Vagina (tissue), 2 donors: ENCODE measurements at places on chromosomes 1 and 21. TPM values are rescaled to one million over a fixed set of nuclear protein-coding genes. Genes with fewer than 3 reads are reported as not detected.

Gene S100A7A
- total RNA-seq: not detected

Gene CLK2
- total RNA-seq: 48.1 TPM

Gene SMPDL3B
- total RNA-seq: 2.0 TPM

Gene TTC24
- total RNA-seq: not detected

Gene RNU1-2
- 19,908 TPM for total RNA-seq

DNA sequence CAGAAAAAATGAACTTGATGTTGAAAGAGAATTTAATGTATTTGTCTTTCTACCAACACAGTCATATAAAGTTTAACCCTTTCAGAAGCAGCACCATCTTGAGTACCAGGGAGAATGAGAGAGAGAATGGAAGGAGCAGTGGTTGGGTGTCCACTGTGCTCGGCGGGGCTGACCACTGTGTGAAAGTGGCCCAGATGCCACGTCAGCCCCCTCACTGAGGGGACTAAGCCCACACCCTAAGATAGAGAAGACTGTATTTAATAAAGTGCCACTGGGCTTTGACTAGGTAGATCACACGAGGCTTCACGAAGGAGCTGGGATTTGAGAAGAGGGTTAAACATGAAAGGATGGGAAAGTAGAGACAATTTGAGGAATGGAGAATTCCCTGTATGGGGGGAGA is 31.2 kb downstream of the BATF3 start:
- H3K27me3 ChIP-seq: no peaks in the 10 kb centered on the region
- H3K4me3 ChIP-seq: no peak overlapping the region
- peak; percentile 28 for DNase-seq
- peaks cover 15% of the 10 kb centered on the region for H3K4me1 ChIP-seq
- no peaks in the 10 kb centered on the region for H3K36me3 ChIP-seq

DNA sequence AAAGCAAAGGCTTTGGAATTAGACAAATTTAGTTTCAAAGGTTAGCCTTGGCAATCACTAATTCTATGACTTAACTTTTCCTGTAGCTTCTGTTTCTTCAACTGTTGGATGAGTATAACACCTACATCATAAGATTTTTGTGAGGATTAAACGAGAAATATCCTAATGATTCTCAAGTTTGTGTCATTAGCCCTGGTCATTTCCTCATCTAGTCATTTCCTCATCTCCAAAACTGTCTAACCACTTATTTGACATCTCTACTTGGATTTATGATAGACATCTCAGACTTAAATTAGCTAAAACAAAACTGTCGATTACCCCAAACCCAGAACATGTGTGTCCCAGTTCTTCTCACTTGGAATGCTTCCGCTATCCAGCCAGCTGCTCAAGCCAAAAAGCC is 80.2 kb upstream of the CHODL start:
- H3K4me3 ChIP-seq: no peak overlapping the region
- H3K27me3 ChIP-seq: no peaks in the 10 kb centered on the region
- no peaks in the 10 kb centered on the region for H3K4me1 ChIP-seq
- no peak for DNase-seq
- H3K27ac ChIP-seq: no peak overlapping the region
- no peaks in the 10 kb centered on the region for H3K36me3 ChIP-seq

- H3K4me1 ChIP-seq: no peaks in the 10 kb centered on the region
- H3K4me3 ChIP-seq: no peak overlapping the region
- H3K27ac ChIP-seq: no peak overlapping the region
- DNase-seq: no peak
Measured at GRCh38 chr1:66323958-66324625, 209.9 kb upstream of the SGIP1 start.

- DNase-seq: no peak
- no peaks in the 10 kb centered on the region for H3K27me3 ChIP-seq
- no peaks in the 10 kb centered on the region for H3K36me3 ChIP-seq
Measured at GRCh38 chr1:24551960-24552571, 3.8 kb upstream of the NCMAP start.

DNA sequence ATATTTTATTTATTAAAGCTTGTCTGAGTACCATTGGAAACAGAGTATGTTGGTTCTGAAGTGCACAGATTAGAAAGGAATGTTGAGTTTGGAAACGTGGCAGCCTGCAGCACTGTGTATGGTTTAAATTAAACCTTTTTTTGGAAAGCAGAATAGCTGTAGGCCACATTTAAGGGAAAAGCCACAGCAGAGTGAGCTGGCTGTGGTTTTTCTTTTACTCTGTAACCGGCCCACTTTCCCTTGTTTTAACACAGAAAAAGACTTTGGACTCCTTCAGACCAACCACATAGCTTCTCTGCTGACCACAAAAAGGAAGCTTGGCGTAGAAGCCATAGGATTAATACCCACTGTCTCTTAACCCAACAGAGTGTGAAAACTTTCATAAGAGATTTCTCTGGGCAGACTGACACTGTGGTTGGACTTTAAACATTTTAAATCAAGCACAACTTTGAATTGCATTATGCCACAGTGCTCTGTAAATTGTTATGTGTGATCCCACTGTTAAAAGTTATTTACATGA is 75.2 kb downstream of the NFIA start:
- H3K27ac ChIP-seq: peak overlapping the region; percentile 26
- peaks cover 53% of the 10 kb centered on the region for H3K4me1 ChIP-seq
- H3K36me3 ChIP-seq: no peaks in the 10 kb centered on the region
- no peak for DNase-seq
- no peak overlapping the region for H3K4me3 ChIP-seq

- DNase-seq: no peak
- peak overlapping the region; percentile 98 for H3K27ac ChIP-seq
- peaks cover 45% of the 10 kb centered on the region for H3K4me1 ChIP-seq
- H3K27me3 ChIP-seq: no peaks in the 10 kb centered on the region
- H3K4me3 ChIP-seq: peak overlapping the region; percentile 64
Measured at GRCh38 chr1:154325583-154326545, 539 bp downstream of the ATP8B2 start.

GRCh38 chr1:17369466-17369865 is 2.5 kb upstream of the PADI6 start:
- no peaks in the 10 kb centered on the region for H3K36me3 ChIP-seq
- no peak for DNase-seq
- no peaks in the 10 kb centered on the region for H3K4me1 ChIP-seq
- H3K27me3 ChIP-seq: no peaks in the 10 kb centered on the region
- H3K27ac ChIP-seq: no peak overlapping the region

DNA sequence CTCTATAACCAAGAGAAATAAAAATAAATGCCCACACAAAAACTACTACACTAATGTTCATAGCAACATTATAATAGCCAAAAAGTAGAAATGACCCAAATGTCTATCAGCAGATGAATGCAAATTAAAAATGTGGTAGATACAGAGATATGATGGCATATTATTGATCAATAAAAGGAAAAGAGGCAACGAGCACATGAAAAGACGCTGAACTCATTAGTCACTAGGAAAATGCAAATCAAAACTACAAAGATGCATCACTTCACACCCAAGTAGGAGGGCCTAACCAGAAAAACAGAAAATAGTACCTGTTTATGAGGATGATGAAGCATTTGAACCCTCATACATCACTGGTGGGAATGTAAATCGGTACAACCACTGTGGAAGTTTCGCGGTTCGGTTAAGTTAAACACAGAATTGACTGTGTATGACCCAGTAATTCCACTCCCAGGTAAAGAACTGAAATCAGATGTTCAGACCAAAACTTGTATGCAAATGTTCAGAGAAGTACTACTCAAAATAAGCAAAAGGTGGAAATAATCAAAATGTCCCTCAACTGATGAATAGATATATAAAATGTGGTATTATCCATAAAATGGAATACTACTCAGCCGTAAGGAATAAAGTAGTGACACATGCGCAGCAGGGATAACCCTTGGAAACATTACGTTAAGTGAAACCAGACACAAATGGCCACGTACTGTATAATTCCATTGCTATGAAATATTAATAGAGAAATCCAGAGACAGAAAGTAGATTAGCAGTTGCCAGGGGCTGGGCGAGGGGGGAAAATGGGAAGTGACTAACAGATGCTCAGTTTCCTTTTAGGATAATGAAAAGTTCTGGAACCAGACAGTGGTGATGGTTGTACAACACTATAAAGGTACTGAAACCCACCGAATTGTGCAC is 3.1 kb downstream of the USP48 start:
- DNase-seq: no peak
- no peak overlapping the region for H3K4me3 ChIP-seq
- no peaks in the 10 kb centered on the region for H3K36me3 ChIP-seq
- H3K27ac ChIP-seq: no peak overlapping the region

DNA sequence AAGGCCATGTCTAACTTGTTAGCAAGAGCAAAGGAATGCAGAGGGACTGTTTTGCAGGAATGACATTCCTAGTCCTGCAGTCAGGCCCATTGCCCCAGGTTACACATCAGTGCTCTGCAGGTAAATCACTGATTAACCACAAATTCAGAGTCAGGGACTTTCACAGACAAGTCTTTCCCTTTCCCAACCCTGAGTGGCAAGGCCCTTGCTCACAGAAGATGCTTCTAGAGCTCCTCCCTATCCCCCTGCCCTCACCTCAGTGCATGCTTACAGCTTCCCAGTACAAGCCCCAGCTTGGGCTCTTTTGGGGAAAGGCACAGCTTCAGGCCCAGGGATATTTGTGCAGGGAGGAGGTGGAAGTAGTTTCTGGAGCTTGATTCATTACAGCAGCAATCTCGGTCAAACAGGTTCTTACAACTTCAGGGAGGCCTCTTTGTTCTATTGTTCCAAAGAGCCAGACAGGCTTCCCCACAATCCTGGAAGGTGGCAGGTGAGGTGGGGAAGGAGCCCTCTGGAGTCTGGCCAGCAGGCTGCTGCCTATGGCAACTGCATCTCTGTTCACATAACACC is 53.9 kb downstream of the CASQ2 start:
- H3K4me3 ChIP-seq: no peak overlapping the region
- peaks cover 15% of the 10 kb centered on the region for H3K4me1 ChIP-seq
- H3K27me3 ChIP-seq: no peaks in the 10 kb centered on the region
- no peak for DNase-seq

- no peak overlapping the region for H3K27ac ChIP-seq
- no peak overlapping the region for H3K4me3 ChIP-seq
- peaks cover 15% of the 10 kb centered on the region for H3K4me1 ChIP-seq
- DNase-seq: no peak
Measured at GRCh38 chr1:211735208-211736170, 60.1 kb upstream of the NEK2 start.
